Activated naive CD4-positive, alpha-beta T cell (primary cell): ENCODE measurements at places on chromosomes 5 and 9.

- DNase-seq, result no peak
These were observed 3.8 kb downstream of the FCN1 start for GRCh38 chr9:134913713-134914500.

DNA sequence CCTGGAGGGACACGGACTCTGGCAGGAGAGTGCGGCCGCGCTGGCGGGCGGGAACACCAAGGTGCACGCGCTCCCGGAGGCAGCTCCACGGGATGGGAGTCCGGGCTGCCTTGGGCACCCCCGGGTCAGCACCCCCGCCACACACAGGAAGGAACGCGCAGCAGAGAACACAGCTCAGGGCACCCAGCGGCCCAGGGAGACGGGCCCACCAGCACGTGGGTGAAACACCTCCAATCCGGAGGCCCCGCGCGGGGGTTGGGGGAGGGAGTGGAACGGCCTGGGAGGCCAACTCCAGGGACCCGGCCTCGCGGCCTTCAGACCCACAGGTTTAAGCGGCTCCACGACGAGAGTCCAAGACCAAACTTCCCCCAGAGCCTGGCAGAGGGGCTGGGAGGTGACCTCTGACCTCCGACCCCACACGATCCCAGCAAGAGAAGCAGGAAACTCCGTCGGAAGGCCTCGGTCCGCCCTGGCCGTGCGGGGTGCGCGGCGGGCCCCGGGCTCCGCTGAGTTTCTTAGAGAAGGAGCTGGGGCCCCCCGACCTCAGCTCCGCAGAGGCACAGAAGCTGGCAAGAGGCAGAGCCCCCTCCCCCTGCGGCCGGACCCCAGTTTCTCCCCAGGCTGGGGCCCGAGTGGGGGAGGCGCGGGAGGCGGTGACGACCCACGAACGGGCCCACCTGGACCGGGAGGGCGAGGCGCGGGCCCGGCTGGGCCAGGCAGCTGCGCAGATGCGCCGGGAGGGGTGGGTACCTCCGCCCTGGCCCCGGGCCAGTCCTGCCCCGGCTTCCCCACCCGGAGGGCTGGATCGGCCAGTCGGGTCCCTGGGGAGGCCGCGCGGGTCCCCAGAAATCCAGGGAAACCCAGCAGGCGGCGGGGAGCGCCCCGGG is 851 bp downstream of the NACC2 start:
- no peak for DNase-seq

GRCh38 chr9:125593581-125594222 is 113.3 kb downstream of the MAPKAP1 start:
- DNase-seq, result no peak

DNA sequence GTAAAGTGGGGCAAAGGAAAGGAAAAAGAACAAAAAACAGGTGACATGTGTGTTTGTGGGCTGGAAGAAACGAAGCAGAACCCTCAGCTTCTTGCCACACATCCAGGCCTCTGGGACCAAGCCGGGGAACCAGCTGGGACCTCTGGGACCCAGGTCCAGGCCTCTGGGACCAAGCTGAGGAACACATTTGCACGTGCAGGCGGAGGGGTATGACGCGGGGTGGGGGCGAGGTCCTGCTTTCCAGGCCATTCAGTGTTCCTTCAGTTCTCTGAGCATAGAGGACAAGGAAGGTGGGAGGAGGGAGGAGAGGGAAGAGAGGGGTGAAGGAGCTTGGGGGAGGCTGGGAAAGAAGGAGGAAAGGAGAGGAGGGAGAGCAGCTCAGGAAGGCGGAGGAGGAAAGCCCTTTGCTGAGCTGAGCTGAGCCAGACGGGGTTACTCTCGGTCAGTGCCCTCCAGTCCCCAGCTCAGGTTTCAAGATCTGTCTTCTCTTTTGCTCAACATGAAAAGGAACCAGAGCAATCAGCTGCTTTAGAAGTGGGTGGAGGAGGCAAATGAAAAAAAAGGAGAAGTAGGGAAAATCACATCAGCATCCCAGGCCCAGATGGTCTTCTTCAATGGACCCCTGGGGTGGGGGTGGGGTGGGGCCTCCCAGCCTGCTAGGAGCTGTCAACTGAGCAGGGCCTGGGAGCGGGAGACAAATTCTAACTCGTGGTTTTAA is 59.1 kb downstream of the ABCA1 start:
- DNase-seq, result no peak

GRCh38 chr5:1793966-1794900 is 5.4 kb downstream of the MRPL36 start:
- DNase-seq, result no peak

DNA sequence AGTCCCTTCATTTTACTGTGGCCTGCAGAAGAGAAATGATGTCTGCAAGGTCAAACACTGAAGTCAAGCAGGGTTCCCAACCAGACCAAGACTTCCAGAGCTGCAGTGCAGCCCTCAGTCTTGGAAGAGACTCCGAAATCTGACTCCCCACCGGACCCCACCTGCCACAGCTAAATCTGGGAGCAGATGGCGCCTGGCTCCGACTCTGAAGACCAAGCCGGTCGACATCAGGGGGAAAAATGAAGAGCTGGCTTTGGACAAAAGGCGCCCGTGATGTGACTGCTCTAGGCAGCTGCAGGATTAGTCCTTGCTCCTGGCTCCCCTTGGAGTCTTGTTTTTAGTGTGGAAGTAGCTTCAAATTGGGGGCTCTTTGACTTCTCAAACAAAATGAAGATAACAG is 72.4 kb upstream of the ZNF622 start:
- DNase-seq, result no peak

GRCh38 chr5:79774855-79775237 is 85.2 kb downstream of the CMYA5 start:
- DNase-seq, result no peak

- DNase-seq, result no peak
These were observed 21.9 kb downstream of the NIM1K start for GRCh38 chr5:43213951-43214350.

DNA sequence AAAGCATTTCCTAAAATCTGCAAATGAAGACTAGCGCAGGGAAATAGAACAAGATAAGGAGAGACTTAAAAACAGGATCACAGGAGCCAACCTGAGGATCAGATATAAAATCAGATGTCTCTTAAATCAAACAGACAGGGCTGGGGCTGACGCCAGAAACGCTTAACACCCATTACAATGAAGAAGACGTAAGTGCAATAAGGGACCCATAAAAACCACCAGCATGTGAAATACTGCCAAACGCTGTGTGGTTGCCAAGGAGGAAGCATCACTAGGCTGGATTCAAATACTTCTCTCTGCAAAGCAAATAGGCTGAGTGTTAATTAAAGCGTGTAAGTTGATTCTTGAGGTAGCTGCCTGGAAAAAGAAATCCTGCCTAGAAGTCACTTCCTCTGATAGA is 74.4 kb upstream of the ATP10B start:
- DNase-seq, result no peak

- no peak for DNase-seq
These were observed 752.9 kb downstream of the CDH18 start for GRCh38 chr5:19235101-19235584.

GRCh38 chr9:126454795-126455194 is 128.2 kb downstream of the MVB12B start:
- no peak for DNase-seq

DNA sequence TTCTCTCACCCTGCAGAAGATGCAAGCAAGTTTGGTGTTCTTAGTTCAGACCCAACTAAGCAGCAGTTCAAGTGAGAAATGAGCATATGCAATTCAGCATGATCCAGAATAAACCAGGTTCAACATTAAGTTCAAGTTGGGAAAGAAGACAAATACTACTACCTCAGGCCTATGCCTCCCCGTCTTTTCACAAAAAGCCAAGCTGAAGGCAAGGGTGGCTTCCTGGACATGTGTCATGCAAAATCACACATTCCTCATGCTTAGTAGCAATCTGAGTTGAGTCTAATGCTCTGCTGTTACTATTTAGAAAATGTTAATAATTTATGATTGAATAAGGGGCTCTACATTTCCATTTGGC is 453.4 kb upstream of the GRAMD2B start:
- DNase-seq, result no peak

DNA sequence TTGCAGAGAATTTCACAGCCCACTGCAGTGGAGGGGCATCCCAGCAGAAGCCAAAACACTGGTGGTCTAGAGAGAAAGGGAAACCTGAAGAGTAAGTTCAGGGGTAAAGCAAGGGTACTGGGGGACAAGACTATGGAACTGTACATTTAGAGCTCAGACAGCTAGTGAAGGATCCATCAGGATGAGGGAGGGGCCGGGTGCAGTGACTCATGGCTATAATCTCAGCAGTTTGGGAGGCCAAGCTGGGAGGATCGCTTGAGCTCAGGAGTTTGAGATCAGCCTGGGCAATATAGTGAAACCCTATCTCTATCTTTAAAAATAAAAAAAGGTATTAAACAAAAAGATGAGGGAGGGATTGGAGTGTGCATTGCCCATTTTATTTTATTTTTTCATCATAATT is 7.8 kb upstream of the ANKH start:
- DNase-seq, result no peak

GRCh38 chr5:76252437-76252836 is 150.6 kb upstream of the IQGAP2 start:
- DNase-seq, result no peak

GRCh38 chr5:147372191-147372590 is 137.4 kb downstream of the STK32A start:
- DNase-seq, result no peak

DNA sequence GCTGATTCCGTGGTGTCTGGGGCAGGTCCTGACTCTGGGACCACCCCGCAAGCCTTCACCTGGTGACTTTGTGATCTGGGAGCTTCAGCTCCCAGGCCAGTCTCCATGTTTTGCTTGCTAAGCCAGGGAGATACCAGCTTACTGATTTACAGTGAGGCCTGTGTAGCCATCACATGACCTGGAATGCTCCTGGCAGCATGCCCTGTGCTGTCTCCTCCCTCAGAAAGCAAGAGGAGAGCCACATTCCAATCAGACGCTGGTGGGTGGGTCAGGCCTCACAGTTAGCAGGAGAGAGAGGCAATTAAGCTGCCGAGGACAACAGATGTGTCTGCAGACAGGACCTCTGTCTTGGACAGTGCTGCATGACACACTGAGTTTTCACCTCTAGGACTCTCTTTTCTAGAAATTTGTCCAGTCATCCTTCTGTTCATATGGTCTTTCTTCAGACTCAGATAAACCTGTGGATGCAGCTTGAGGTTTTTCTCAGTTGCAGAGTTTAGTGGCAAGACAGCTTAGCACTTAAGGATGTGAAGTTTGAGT is 24.4 kb upstream of the GRPEL2 start:
- DNase-seq, result no peak

- no peak for DNase-seq
These were observed 159.5 kb downstream of the PLK2 start for GRCh38 chr5:58300346-58300895.

- no peak for DNase-seq
These were observed 185.2 kb downstream of the GADD45G start for GRCh38 chr9:89789922-89790510.

- no peak for DNase-seq
These were observed 53.5 kb upstream of the TJP2 start for GRCh38 chr9:69120380-69121154.

GRCh38 chr5:94309141-94309540 is 309.3 kb downstream of the KIAA0825 start:
- no peak for DNase-seq

DNA sequence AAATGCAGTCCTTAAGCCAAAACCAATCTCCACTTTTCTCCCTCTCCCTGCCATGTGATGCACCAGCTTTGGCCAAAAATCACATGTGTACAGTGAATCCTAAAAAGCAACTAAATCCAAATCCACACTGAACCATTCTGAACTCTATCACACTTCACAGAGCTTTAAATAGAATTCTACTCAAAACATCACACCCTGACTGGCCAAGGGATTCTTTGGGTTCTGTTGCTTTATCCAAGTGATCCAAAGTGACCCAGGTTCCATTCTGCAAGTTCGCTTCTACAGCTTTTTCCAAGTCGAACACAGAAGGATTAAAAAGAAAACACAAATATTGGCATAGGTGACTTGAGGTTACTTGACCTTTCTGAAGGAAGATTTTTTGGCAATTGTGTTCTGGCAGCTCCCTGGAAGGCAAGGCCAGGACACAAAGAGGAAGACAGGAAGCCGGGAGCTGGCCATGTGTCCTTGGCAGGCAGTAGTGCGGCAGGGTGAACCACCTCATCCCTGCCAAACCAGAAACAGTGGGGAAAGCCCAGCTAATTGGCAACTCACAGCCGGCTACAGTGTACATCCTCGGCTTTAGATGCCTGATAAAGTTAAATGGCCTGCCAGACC is 115.0 kb downstream of the NFIB start:
- no peak for DNase-seq

DNA sequence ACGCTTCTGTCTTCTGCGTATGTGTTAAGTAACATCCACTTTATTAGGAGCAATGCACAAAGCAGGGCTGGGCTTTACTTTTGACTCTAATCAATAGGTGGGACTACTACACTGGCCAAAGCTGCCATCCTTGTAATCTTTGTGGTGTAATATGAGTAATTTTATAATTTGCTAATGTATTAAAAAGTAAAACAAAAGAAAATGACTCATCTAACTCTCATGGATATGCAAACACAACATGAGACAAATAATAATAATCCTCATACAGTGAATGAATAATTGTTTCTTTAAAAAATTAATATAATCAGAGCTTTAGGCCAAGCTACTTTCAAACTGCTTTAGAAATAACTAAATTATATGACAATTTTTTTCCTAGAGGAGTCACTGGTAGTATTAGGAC is 90.7 kb downstream of the NR3C1 start:
- DNase-seq, result no peak

- no peak for DNase-seq
These were observed 15.4 kb upstream of the RANBP17 start for GRCh38 chr5:170846416-170846815.

GRCh38 chr5:76380346-76381066 is 22.6 kb upstream of the IQGAP2 start:
- DNase-seq, result no peak

DNA sequence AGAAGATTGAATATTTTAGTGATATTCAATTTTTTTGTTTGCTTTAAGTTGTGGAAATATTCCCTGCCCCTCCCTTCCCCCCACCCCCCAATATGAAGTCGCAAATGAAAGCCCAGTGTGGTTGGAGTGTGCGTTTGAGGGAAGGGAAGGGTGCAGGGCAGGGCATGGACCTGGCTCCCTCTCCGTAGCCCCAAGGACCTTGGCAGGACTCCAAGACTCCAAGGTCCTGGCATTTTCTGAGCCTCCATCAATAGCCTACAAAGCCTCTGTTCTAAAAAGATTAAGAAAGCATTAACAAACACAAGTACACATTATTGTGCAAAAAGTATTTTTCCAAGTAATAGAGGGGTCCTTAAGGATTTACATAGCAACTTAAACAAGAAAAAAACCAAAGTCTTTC is 38.8 kb upstream of the PTPN3 start:
- no peak for DNase-seq
